ENCODE measurements at places on chromosomes 13 and 19.

DNA sequence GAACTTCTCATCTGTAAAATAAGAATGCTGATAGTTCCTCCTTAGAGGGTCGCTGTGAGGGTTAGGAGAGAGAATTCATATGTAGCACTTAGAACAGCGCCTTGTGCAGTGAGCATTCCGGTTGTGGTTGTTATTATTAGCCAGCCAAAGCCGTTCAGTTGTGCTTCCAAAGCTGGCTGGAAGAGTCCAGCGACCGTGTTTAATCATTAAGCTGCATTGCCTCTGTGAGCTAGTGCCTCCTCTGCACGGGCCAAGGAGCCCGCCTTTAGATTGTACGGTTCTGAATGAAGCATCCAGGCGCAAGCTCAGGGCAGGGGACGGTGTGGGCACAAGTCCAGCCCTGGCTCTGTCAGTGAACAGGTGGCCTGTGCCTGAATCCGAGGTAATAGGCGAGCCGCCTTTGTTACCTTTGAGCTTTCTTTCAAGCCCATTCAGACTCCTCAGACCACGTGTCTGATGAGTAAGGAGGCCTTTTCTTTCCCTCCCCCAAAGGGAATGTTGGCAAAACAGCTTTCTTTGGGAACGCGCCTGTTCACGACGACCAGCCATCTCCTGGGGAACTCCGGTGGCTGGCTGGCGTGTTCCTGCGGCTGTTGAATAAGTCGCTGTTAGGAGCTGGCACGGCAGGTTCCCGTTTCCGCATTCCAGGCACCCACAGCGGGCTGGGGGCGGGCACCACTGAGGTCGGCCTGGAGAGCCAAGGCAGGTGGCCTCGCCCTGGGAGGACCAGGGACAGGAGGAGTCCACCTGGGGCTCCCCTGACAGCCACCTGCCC lies 25.1 kb downstream of the SIPA1L3 start:
- no peak for DNase-seq

- no peak for DNase-seq
These were observed 17.7 kb downstream of the SIN3B start for GRCh38 chr19:16846901-16847300.

DNA sequence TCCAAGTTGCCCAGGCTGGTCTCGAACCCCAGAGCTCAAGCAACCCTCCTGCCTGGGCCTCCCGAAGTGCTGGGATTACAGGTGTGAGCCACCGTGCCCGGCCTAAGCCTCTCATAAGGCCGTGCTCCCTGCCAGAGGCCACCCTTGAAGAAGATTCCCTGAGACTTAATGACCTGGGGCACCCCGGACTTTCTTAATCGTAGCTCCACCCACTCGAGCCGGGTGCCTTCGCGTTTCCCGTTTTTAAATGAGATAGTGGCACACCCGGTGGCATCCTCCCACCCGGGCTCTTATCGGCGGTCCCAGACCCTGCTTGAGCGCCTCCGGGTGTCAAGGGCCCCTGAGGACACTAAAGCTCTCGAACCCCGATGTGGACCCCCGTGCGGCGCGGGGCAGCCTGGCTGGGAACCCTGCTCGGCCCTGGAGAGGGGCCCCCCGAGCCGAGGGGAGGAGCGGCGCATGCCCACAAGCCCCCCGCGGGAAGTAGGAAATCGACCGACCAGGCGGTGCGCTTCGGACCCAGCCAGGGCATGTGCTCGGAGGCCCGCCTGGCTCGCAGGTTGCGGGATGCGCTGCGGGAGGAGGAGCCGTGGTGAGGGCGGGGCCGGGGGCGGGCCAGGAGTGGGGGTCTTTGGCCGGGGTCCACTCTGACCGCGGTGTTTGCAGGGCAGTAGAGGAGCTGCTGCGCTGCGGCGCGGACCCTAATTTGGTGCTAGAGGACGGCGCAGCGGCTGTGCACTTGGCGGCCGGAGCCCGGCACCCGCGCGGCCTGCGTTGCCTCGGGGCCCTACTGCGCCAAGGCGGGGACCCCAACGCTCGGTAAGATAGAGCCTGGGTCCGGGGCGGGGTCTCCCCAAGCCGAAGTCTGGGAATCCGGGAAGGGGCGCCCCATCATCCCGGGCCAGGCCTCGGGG lies at the start of gene ANKLE1:
TSS of gene ANKLE1 (plus strand) at position 511 of the 914 bp plus-strand sequence. CDS start at position 531, 20 bp downstream.
- peak; percentile 18 for DNase-seq

GRCh38 chr19:55693336-55693974 lies 18.4 kb downstream of the EPN1 start:
- no peak for DNase-seq

- peak; percentile 72 for DNase-seq
These were observed 20.5 kb upstream of the STRN4 start for GRCh38 chr19:46766569-46767317.

DNA sequence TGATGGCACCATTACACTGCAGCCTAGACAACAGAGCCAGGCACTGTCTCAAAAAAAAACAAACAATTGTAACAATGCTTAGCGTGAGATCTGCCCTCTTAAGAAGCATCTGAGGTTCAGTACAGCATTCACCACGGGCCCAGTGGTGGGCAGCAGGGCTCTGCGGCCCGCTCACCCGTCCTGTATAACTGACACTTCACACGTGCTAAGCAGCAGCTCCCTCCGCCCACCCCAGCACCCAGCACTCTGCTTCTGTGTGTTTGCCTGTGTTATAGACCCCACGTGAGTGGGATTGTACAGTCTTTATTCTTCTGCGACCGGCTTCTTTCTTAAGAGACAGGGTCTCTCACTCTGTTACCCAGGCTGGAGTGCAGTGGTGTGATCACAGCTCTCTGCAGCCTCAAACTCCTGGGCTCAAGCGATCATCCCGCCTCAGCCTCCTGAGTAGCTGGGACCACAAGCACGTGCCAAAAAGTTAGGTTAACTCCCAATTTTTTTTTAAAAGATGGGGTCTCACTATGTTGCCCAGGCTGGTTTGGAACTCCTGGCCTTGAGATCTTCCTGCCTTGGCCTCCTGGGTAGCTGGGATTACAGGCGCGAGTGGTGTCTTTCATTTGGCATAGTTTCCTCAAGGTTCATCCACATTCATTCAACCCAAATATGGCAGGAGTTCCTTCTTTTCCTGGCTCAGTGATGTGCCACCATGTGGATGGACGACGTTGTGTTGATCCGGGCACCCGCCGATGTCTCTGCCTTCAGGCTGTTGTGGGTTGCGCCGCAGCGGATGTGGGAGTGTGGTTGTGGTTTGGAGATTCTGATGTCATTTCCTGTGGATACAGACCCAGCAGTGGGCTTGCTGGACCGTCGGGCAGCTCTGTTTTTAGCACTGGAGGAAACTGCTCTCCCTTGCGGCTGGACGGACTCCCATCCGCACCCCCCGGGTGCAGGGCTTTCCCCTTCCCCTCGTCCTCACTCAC lies 170.0 kb downstream of the KDM4B start:
- peak; percentile 69 for DNase-seq

GRCh38 chr13:79533781-79534400 lies 52.9 kb downstream of the NDFIP2 start:
- no peak for DNase-seq

DNA sequence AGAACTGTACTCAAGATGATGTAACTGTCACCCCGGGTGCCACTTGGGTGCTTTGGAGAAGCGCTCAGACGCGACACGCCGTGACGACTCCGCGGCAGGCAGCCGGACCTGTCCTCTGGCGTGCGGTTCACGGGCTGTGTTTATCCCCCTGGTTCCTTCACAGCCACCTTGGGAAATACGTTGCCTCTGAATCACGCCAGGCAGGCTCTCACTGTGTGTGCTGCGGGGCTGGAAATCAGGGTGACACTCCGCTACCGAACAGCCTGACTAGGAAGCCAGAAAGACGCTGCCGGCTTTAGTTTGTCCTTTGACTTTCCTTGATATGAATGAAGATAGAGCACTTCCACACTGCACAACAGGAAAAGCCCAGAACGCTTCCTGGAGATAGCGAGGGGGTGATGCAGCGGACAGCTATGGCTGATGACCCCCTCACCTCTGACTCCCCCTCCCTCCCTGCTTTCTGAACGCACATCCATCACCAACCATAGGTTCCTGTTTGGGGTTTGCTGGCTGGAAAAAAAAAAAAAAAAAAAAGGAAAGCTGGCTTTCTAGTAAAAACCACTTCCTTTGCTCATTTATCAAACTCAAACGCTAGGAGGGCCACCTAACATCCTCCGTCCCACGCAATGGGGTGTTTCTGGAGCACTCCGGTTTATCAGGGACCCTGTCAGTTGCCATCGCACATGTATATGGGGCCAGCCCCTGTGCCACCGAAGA lies 3.7 kb upstream of the GP6 start:
- no peak for DNase-seq

- no peak for DNase-seq
These were observed 1430.1 kb upstream of the SPRY2 start for GRCh38 chr13:81770868-81771505.

- DNase-seq = no peak
These were observed 9.7 kb upstream of the MEF2B start for GRCh38 chr19:19179548-19180441.

DNA sequence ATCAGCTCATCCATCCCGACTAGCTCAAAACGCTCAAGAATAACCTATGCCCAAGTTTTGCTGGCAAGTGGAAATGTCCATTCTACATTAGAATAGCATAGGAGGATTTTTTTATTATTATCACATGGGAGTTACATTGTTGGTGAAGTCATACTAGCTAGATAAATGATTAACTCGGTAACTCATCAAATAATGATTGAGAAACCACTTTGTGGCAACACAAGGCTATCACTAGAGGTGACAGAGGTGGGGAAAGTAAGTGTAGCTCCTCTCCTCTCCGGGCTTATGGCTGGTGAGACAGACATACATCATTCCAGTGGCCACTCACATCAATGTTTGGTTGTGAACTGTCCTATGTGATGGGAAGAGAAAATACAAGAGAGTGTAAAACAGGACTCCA lies 161.6 kb downstream of the ZIC5 start:
- DNase-seq = no peak

- no peak for DNase-seq
These were observed 15.4 kb downstream of the COMP start for GRCh38 chr19:18775586-18776287.

DNA sequence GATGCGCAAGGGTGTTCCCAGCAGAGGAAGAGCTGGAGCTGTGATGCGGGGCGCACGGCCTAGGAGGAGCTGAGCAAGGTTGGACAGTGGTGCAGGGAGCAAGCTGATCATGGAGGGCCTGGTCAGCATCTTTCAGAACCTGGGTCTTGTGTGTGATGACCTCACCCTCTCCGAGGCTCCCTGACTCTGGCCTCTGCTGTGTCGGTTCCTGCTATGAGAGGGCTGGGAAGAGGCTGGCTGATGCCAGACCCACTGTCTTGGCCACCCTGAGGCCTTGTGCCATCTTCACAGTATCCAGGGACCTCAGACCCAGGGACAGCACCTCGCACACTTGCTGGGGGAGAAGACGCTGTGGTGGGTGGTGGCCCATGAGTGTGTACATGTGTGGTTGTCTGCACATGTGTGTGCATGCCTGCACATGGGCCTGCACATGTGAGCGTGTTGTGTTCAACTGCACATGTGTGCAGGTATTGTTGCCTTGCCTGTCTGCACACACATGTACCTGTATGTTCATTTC lies 16.5 kb upstream of the C13orf46 start:
- DNase-seq = no peak

DNA sequence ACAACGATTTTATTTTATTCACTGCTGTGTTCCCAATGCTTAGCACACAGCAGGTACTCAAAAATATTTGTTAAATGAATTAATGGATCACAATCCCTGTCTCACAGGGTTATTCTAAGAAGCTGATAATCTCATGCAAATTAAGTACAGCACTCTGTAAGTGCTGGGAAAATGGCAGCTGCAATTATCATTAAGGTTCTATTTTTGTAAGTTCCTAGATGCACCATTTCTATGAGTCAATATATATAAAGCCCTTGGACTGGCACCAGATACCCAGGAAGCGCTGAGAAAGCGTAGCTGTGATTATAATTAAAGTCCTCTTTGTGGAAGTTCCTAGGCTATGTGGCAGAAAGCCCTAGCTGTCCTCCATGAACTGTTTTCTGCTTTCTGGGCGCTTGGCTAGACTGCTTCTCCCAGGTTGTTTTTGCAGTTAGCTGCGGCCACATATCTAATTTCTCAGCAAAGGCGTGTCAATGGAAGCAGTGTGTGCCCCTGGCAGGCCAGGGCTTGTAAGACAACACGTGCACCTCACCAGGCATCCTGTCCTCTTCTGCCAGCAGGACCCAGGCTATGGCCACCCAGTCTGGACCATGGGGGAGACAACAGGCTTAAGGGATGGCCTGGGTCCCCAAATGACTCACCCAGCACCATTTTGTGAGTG lies 5.2 kb upstream of the SRRM5 start:
- no peak for DNase-seq

DNA sequence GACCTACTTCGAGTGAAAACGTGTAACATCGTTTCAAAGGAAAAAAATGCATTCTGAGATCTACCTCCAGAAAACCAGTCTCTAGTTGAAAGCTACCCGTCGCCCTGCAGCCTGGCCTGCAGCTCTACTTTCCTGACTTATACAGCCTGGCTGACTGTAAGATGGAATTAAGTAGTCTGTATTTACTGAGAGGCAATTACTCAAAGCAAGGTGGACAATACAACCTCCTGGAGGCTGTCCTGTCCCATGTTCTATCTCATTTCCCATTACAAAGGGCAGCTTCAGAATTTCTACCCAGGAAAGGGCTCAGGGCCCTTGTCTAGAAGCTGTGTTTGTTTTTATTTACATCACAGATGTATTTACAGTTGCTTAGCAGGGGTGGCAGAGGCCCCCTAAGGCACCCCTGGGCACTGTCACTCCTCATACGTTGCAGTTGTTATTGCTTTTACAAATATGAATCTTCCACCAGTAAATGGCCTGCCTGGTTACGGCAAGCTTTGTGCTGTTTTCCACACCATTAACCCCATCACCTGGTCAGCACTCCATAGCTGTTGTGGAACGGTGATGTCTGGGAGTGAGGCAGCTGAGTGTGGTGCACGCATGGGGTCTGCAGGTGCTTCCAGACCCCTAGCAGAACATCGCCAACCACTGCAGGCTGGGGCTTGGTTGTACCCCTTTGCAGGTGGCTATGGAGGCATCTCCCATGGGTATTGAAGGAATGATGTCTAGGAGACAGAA lies 46.3 kb upstream of the MTIF3 start:
- no peak for DNase-seq

DNA sequence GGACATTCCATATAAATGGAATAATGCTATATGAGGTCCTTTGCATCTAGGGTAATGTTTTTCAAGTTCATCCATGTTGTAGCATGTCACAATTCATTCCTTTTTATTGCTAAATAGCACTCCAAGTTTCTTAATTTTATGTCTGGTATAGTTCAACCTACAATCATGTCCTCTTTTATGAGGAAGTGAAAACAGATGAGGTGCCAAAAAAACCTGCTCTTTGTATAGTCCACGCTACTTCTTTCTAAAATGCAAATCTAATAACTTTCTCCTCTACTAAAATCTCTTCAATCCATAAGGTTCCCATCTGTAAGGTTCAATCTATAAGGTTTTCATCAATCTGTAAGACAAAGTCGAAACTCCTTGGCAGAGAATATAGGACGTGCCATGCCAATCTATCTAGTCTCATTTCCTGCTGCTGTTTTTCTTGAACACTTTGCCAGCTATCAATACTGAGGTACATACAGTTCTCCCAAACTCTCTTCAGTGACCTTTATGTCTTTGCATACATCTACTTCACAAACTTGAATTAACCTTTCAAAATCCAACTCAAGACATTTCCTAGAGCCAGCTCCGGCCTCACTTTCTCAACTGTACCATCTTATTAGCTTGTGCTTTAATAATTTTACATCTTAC lies 33.7 kb downstream of the INTS6 start:
- no peak for DNase-seq
